ENCODE measurements at places on chromosomes 1 and 21. TPM values are rescaled to one million over a fixed set of nuclear protein-coding genes. Genes with fewer than 3 reads are reported as not detected.

The LRRC7 gene
- not detected for total RNA-seq

DNA sequence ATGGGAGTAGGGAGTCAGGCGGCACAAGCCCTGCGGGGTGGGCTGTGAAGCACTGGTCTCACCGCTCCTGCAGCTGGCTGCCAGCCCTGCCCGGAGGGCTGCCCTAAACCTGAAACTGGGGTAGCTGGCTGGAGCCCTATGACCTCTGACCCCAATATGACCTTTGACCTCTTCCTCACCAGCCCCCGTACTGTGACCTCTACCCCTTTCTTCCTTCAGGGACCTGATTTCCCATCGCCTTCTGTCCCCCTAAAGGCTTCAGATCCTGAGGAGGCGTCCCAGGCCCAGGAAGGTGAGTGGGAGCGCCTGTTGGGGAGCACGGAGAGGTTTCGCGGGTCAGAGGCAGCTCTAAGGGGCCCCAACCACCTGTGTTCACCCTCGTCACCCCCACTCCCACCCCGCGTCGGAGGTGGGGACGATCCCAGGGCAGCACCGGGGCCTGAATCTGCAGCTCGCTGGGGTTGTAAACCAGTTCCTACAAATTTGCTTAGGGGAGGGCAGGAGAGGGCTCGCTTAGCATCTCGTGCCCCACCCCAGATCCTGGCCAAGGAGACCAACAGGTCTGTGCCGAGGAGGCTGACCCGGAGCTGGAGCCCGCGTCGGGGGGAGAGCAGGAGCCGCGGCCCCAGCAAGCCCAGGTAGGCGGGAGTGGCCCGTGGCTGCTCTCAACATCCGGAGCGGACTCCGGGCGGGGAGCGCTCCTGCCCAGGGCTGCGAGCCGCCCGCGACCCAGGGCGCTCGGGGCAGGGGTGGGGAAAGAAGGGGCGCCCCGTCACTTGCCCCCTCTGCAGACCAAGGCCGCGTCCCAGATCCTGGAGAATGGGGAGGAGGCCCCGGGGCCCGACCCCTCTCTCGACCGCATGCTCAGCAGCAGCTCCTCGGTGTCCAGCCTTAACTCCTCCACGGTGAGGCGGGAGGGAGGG, 7.3 kb downstream of the SYTL1 start:
- no peaks in the 10 kb centered on the region for H3K36me3 ChIP-seq
- peak overlapping the region; percentile 83 for H3K27ac ChIP-seq
- peak overlapping the region; percentile 46 for H3K4me3 ChIP-seq
- no peak for DNase-seq
- H3K27me3 ChIP-seq: no peaks in the 10 kb centered on the region

GRCh38 chr1:224498574-224499170, 64.1 kb upstream of the WDR26 start:
- H3K27ac ChIP-seq: peak overlapping the region; percentile 87
- DNase-seq: peak; percentile 88
- no peak overlapping the region for H3K4me3 ChIP-seq
- peaks cover 34% of the 10 kb centered on the region for H3K4me1 ChIP-seq
- H3K36me3 ChIP-seq: no peaks in the 10 kb centered on the region

DNA sequence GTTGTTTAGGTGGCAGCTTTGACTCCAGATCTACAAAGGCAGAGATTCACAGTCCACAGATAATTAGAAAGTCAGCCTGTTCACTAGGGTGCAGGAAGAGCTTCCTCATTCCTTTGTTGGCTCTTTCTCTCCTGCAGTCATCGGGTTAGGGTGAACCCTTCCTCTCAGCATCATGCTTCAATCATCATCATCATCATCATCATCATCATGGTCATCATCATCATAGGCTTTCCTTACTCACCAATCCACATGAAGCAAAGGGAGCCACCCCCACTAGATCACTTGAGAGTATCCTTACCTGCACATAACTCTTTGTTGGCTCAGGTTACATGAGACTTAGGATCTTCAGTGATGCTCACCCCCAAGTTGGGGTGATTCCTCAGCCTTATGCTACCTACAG, 19.0 kb downstream of the MPZ start:
- H3K27me3 ChIP-seq: peaks cover 2% of the 10 kb centered on the region
- no peak for DNase-seq
- no peaks in the 10 kb centered on the region for H3K4me1 ChIP-seq
- no peak overlapping the region for H3K4me3 ChIP-seq
- H3K27ac ChIP-seq: no peak overlapping the region

DNA sequence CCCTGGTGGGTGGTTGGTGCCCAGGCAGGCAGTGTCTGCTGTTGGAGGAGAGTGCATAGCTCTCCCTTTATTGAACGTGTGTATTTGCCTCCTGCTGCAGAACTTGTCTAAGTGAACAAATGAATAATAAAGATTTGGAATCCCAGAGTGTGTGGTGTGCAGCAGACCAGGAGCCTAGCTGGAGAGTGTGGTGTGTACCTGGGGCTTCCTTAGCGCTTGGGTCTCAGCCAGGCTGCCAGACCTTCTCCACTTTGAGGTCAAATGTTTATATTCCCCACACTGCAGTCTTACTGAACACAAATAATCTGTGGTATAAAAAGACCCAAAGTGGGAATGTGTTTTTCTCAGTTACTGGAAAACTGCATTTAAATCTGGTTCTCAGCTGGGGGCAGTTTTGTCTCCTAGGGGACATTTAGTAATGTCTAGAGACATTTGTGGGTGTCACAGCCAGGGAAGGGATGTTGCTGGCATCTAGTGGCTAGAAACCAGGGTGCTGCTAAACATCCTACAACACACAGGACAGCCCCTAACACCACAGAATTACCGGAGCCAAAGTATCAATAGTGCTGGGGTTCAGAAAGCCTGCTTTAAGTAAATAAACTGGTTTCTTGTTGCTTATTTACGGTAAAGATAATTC, 23.6 kb downstream of the SLC37A1 start:
- H3K27ac ChIP-seq: no peak overlapping the region
- no peaks in the 10 kb centered on the region for H3K36me3 ChIP-seq
- no peaks in the 10 kb centered on the region for H3K27me3 ChIP-seq
- no peak for DNase-seq
- H3K4me3 ChIP-seq: no peak overlapping the region

- no peaks in the 10 kb centered on the region for H3K27me3 ChIP-seq
- H3K4me3 ChIP-seq: no peak overlapping the region
- no peak overlapping the region for H3K27ac ChIP-seq
- H3K36me3 ChIP-seq: no peaks in the 10 kb centered on the region
Measured at GRCh38 chr1:97082160-97082848, 360.7 kb downstream of the PTBP2 start.

- H3K27me3 ChIP-seq: no peaks in the 10 kb centered on the region
- peaks cover 53% of the 10 kb centered on the region for H3K4me1 ChIP-seq
- peak overlapping the region; percentile 11 for H3K4me3 ChIP-seq
Measured at GRCh38 chr1:21294266-21294989, 4.2 kb upstream of the ECE1 start.
